ENCODE measurements at places on chromosomes 1 and 21.

DNA sequence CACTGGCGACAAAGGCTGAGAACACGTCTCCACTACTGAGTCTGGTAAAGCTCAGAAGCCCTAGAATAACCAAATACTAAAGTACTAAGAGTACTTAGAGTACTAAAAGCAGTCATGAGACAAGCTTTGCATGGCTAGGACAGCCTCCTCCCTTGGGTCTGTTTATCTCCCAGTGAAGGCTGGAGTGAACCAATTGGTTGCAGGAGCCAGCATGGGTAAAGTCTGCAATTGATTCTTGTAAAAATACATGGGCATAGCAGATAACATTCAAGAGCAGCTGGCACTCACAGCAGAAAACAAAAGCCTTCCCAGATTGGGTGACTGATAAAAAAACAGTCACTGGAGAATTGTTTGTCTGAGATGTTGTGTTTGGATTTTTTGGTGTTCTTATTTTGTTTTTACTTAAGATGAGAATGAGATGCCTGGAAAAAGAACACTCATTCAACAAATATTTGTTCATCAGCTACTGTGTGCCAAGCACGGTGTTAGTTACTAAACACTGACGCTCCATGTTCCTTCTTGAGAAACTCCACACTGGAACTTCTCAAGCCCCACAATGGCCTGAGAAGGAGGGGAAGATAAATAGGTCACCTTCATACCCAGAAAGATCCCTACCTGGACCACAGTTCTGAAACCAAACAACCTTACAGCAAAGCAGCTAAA lies 3.7 kb downstream of the IRF6 start:
- no peak for DNase-seq

- no peak for DNase-seq
Observed at GRCh38 chr1:231990388-231990787, 363.8 kb downstream of the DISC1 start.

DNA sequence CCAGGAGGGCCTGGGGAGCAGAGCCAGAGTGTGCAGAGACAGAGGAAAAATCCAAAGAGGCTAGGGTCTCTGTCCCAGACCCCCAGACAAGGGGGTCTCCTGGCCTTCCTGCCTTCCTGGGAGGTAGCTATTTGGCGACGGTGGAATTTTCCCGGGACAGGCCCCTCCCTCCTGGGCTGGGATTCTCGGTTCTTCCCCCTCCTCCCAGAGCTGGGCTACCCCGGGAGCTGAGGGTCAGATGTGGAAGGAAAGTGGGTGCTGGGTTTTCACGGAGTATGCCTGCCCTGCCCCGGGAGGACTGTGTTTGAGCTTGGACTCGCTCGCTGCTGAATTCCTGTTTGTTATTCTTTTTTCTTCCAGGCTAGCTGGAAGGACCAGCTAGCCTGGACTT lies 759 bp downstream of the AMPD2 start:
- no peak for DNase-seq

- DNase-seq: no peak
Observed at GRCh38 chr1:66374148-66374547, 159.8 kb upstream of the SGIP1 start.

- no peak for DNase-seq
Observed at GRCh38 chr1:201356701-201357100, 20.8 kb downstream of the TNNT2 start.

- no peak for DNase-seq
Observed at GRCh38 chr1:202143768-202144401, 652 bp downstream of the ARL8A start.

DNA sequence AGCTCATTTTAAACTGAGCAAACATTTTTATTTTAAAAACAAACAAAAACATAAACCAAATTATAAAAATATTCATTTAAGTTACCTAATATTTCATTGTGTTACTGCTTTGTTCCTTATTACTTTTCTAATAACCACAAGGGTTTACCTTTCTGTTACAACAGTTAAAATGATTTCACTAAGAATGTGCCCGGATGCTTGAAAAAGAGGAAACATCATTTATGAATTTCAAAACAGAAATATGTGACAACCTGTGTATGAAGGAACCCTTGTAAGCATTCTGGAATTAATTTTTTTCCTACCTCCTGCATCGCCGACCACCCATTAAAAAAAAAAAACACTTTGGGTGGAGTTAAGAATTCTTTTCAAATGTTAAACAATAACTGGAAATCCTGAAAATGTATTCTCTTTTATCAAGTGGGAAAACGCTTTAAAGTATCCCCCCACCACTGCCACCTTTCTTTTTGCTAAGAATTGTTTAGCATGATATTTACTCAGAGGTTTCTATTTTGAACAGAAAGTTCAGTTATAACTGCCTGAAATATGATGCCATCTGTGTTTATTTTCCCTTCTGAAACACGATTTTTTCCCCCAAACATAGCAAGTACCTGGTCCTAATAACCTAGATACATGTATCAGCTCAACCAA lies 9.1 kb downstream of the CYYR1 start:
- DNase-seq: no peak
